ENCODE measurements at places on chromosomes 7 and 10. TPM values are rescaled to one million over a fixed set of nuclear protein-coding genes. Genes with fewer than 3 reads are reported as not detected.

DNA sequence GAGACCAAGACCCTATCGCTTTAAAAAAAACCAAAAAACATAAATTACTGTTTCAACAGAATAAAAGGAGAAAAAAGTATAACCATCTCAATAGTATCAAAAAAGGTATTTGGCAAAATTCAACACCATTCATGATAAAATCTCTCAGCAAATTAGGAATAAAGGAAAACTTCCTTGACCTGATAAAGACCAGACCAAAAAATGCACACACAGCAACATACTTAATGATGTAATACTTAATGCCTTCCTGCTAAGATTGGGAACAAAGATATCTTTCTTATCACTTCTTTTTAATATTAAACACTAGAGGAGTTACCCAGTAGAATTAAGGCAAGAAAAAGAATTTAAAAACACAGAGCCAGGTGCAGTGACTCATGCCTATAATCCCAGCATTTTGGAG is 79.3 kb downstream of the CNOT4 start:
- no peak overlapping the region for H3K4me3 ChIP-seq
- H3K36me3 ChIP-seq, result no peaks in the 10 kb centered on the region
- no peak for DNase-seq
- H3K27me3 ChIP-seq, result no peaks in the 10 kb centered on the region
- peaks cover 9% of the 10 kb centered on the region for H3K4me1 ChIP-seq

DNA sequence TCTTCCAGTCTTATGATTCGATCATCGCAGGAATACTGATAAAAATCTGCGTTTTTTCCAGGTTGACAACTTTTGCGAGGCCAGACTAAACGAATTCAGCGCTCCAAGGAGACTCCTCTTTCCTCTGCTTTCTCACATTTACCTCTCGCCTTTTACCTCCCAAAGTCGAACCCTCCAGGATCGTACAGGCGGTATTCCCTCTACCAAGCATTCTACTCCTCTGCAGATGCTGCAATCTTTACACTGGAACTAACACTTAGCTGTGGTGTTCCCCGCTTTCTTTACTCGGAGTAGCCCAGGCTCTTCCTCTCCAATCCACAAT is 449 bp downstream of the NUDT5 start:
- no peaks in the 10 kb centered on the region for H3K27me3 ChIP-seq
- DNase-seq, result no peak
- H3K27ac ChIP-seq, result peak overlapping the region; percentile 84
- H3K4me3 ChIP-seq, result peak overlapping the region; percentile 85
- peaks cover 26% of the 10 kb centered on the region for H3K4me1 ChIP-seq

DNA sequence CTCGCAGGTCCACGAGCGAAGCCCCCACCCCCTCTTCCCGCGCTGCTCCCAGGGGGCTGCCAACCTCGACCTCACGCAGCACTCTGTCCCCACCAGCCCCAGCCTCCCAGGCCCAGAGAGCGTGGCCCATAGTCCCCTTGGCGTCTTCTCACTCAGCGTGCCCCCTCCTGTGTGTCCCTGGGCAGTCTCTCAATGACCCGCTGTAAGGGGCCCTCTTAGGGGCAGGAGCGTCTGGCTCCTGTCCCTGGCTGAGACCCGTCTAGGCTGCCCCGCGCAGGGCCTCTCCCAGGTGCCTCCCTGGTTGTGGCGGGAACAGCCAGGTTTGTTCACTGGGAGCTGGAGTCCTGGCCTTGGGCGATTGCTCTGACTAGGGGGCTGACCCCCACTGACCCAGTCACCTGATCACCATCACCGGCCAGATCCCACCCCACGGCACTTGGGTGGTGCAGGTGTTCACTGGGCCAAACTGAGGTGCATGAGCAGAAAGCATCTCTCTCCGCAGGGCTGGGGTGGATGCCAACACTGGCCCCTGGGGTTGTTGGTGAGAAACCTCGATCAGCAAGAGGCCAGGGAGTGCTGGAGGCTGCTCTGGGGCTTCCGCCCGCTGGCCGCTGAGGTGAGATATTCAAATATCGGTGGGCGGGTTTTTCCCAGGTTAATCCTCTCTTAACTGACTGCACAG is 12.6 kb upstream of the WDFY4 start:
- H3K27me3 ChIP-seq, result no peaks in the 10 kb centered on the region
- no peak overlapping the region for H3K4me3 ChIP-seq
- H3K36me3 ChIP-seq, result no peaks in the 10 kb centered on the region

DNA sequence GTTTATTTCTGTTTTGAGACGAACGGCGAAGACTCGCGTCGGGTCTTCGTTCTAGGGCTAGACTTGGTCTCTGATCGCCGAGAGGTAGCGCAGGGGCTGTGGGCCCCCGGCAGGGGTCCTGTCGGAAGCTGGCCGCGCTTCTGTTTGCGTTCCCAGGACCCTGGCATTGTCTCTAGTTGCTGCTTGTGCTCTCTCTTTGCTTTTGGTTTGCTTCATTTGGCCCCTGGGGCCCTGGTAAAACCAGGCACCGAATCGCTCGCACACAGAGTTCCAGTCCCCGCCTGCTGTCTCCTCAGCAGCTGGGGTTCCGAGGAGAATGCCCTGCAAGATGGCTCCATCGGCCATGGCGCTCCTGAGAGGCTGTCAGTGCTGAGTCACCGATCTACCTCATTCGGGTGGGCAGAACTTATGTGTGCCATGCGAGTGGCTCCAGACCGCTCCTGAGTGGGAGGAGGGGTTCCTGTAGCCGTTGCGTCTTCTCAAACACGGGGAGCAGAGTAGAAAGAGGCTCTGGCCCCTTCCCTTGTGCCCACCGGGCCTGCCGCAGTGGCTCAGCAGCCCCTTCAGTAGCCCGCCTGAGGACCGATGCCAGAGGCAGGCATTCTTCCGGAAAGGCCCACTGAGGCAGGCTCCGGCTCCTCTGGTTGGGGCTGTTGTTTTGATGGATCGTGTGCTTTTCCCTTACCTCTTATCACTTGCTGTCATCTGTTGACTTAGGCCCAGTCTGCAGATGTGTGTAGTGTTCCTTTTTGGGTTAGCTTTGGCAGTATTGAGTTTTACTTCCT is 826 bp downstream of the CHPF2 start:
- DNase-seq, result no peak
- H3K4me1 ChIP-seq, result peaks cover 30% of the 10 kb centered on the region
- H3K4me3 ChIP-seq, result peak overlapping the region; percentile 94
- no peaks in the 10 kb centered on the region for H3K36me3 ChIP-seq
- no peaks in the 10 kb centered on the region for H3K27me3 ChIP-seq

STOX1 gene
- 1.4 TPM for total RNA-seq

GRCh38 chr10:8349610-8350249 is 295.2 kb downstream of the GATA3 start:
- H3K4me3 ChIP-seq, result no peak overlapping the region
- no peaks in the 10 kb centered on the region for H3K4me1 ChIP-seq
- no peaks in the 10 kb centered on the region for H3K36me3 ChIP-seq
- no peak overlapping the region for H3K27ac ChIP-seq

RNF148 gene
- total RNA-seq, result not detected

GRCh38 chr7:55078465-55079372 is 59.9 kb downstream of the EGFR start:
- no peaks in the 10 kb centered on the region for H3K36me3 ChIP-seq
- DNase-seq, result peak; percentile 61
- H3K4me3 ChIP-seq, result no peak overlapping the region
- H3K27ac ChIP-seq, result peak overlapping the region; percentile 72
- H3K27me3 ChIP-seq, result no peaks in the 10 kb centered on the region

IKZF1 gene
- 1.4 TPM for total RNA-seq

DNA sequence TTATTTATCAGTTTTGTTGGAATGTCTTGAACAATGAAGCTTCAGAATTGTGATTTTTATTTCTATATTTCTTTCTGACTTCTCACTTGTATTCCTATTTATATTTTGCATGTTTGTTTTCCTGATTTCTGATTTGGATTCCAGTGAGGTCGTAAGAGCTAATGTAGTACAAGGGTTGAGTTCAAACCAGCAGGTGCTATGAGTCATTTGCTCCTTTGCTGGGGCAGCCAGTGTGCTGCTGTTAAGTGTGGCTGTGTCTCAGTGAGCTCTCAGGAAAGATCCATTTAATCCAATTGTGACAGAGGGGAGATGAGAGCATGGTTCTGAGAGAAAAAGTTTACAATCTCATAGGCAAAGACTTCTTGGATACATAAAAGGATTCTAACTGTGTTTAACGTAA is 48.6 kb downstream of the MCU start:
- H3K27me3 ChIP-seq, result no peaks in the 10 kb centered on the region
- no peaks in the 10 kb centered on the region for H3K36me3 ChIP-seq
- H3K27ac ChIP-seq, result peak overlapping the region; percentile 90
- H3K4me3 ChIP-seq, result no peak overlapping the region
- peak; percentile 65 for DNase-seq

DNA sequence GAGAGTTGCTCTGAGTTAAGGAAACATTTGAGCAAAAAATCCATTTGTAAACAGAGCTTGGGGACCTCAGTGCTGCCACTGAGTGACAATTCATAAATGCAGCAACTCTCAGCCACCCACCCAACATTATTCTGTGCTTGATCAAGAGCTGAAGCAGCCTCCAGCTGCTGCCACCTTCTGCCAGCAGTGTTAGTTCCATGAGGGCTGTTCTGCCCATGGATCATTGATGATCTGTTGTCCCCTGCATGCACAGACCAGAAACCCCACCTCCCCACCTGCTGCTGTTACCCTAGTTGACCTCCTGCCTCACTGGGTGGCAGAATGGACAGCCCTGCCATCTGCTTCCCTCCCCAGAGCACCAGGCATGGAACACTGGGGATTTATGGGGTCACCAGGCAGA is 305.4 kb downstream of the KCNMA1 start:
- H3K4me1 ChIP-seq, result peaks cover 22% of the 10 kb centered on the region
- no peak for DNase-seq
- H3K36me3 ChIP-seq, result no peaks in the 10 kb centered on the region
- H3K4me3 ChIP-seq, result no peak overlapping the region

GRCh38 chr7:86653919-86654659 is 10.4 kb downstream of the GRM3 start:
- H3K4me3 ChIP-seq, result no peak overlapping the region
- no peak for DNase-seq
- H3K4me1 ChIP-seq, result no peaks in the 10 kb centered on the region
- H3K36me3 ChIP-seq, result no peaks in the 10 kb centered on the region
- no peaks in the 10 kb centered on the region for H3K27me3 ChIP-seq

- no peaks in the 10 kb centered on the region for H3K36me3 ChIP-seq
- H3K4me3 ChIP-seq, result no peak overlapping the region
- no peak for DNase-seq
- H3K27ac ChIP-seq, result no peak overlapping the region
Observed at GRCh38 chr7:16933296-16934279, 51.8 kb upstream of the AGR3 start.

GRCh38 chr7:46493196-46493595 is 572.1 kb upstream of the IGFBP3 start:
- no peak overlapping the region for H3K27ac ChIP-seq
- no peaks in the 10 kb centered on the region for H3K4me1 ChIP-seq
- no peaks in the 10 kb centered on the region for H3K27me3 ChIP-seq
- DNase-seq, result no peak
- H3K4me3 ChIP-seq, result no peak overlapping the region

EFCAB10 gene
- not detected for total RNA-seq

DNA sequence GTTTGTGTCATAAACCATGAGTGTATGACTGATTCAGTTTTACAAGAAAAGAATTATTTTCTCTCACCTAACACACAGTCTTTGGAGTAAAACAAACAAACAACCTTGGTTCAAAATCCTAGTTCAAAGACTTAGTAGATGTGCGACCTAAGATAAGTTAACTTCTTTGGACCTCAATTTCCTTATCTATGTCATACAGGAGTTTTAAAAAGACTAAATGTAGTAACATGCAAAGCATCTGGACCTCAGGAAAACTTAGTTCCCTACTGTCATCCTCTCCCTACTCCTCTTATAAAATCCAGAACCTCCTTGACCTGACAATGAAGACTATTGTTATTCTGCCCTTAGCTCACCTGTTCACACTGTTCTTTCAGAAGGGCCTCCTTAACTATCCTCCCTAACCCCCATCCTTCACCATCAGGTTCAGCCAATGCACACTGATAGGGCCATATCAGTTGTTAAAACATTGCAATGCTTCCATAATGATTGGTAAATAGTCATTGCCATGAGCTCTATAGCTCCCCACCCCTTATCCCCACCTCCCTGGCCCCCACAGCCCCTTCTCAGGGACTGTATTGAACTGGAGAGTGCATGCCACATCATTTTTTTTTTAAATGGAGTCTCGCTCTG is 28.8 kb upstream of the CCNJ start:
- no peaks in the 10 kb centered on the region for H3K36me3 ChIP-seq
- no peaks in the 10 kb centered on the region for H3K4me1 ChIP-seq
- no peaks in the 10 kb centered on the region for H3K27me3 ChIP-seq
- no peak for DNase-seq

THSD7A gene
- total RNA-seq, result 0.36 TPM

DNA sequence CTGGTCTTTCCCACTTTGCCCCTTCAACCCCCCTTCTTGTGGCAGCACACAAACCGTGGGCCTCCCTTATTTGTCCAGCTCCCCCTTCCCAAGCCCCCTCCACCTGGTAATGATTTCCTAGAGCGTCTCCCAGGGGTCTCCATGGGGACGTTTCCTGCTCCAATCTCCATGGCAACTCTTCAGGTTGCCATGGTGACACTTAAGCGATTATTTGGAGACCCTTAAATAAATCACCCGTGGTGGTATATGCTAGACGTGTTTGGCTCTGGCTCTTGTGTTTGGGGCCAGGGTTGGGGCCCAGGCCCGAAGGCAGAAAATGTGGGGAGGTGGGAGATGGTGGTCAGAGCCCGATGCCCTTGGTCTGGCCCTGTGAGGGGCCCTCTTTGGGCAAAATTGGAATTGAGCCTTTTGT is 41.1 kb upstream of the DLG5 start:
- DNase-seq, result no peak
- H3K4me3 ChIP-seq, result no peak overlapping the region
- H3K36me3 ChIP-seq, result no peaks in the 10 kb centered on the region
- H3K4me1 ChIP-seq, result peaks cover 13% of the 10 kb centered on the region

ITPRID1 gene
- total RNA-seq, result not detected

IL2RA gene
- total RNA-seq, result 2.1 TPM

GRCh38 chr10:71959526-71959925 is 4.7 kb upstream of the CHST3 start:
- H3K4me3 ChIP-seq, result no peak overlapping the region
- H3K27me3 ChIP-seq, result no peaks in the 10 kb centered on the region
- H3K36me3 ChIP-seq, result no peaks in the 10 kb centered on the region
- no peak for DNase-seq
- peaks cover 14% of the 10 kb centered on the region for H3K4me1 ChIP-seq

- H3K4me1 ChIP-seq, result no peaks in the 10 kb centered on the region
- no peak for DNase-seq
- no peaks in the 10 kb centered on the region for H3K27me3 ChIP-seq
- H3K4me3 ChIP-seq, result no peak overlapping the region
Observed at GRCh38 chr10:128489324-128490247, 363.4 kb upstream of the MKI67 start.
